ENCODE measurements at places on chromosomes 2 and 18. TPM values are rescaled to one million over a fixed set of nuclear protein-coding genes. Genes with fewer than 3 reads are reported as not detected.
A peak's percentile ranks its signal among the peaks of the same experiment; 100 is the strongest.

- H3K36me3 ChIP-seq, result peaks cover 21% of the 10 kb centered on the region
- H3K4me1 ChIP-seq, result peaks cover 15% of the 10 kb centered on the region
- H3K4me3 ChIP-seq, result no peak overlapping the region
Observed at GRCh38 chr2:202780514-202781021, 91.0 kb downstream of the ICA1L start.

- H3K36me3 ChIP-seq, result no peaks in the 10 kb centered on the region
- no peak overlapping the region for H3K27ac ChIP-seq
- peaks cover 11% of the 10 kb centered on the region for H3K27me3 ChIP-seq
- H3K4me3 ChIP-seq, result no peak overlapping the region
- no peak for DNase-seq
- H3K4me1 ChIP-seq, result no peaks in the 10 kb centered on the region
Observed at GRCh38 chr2:213220967-213221603, 63.2 kb upstream of the SPAG16 start.

- DNase-seq, result no peak
- H3K36me3 ChIP-seq, result peaks cover 22% of the 10 kb centered on the region
- no peak overlapping the region for H3K4me3 ChIP-seq
- no peaks in the 10 kb centered on the region for H3K27me3 ChIP-seq
- no peak overlapping the region for H3K27ac ChIP-seq
- H3K4me1 ChIP-seq, result peaks cover 10% of the 10 kb centered on the region
Observed at GRCh38 chr2:101858246-101858645, 133.5 kb upstream of the IL1R2 start.

DNA sequence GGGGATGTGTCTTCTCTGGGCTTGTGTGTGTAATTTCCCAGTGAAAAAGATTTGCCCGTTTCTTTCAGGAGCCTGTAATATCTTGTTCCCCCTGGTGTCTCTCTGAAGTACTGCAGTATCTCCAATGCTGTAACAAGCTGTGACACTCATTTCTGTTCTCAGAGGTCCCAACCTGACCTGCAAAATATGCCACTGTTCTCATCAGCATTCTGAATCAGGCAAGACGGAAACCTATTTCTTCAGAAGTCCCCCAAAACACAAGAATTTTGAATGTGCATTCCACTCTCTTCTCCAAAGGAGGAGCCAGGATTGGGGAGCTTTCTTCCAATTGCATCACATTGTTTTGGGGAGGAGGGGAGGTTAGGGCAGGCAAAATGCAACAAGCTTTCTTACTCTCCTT is 77.0 kb upstream of the CNGA3 start:
- H3K4me3 ChIP-seq, result no peak overlapping the region
- no peak overlapping the region for H3K27ac ChIP-seq
- no peaks in the 10 kb centered on the region for H3K36me3 ChIP-seq
- H3K27me3 ChIP-seq, result peaks cover 10% of the 10 kb centered on the region
- peak; percentile 23 for DNase-seq
- H3K4me1 ChIP-seq, result no peaks in the 10 kb centered on the region

DNA sequence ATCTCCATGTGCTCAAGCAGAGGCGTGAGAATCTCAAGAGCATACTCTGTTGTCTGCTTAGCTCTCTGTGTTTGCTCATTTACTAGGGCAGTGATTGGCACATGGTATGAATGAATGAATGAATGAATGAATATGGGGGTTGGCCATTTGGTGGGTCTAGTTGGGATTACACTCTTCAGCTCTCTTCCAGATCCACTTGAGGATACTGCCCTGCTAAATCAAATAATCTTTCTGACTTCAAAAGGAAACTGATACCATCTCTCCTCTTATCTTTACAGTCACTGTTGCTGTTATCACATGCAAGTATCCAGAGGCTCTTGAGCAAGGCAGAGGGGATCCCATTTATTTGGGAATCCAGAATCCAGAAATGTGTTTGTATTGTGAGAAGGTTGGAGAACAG is 1.9 kb downstream of the IL36G start:
- peaks cover 38% of the 10 kb centered on the region for H3K4me1 ChIP-seq
- no peak overlapping the region for H3K4me3 ChIP-seq
- no peak for DNase-seq
- H3K27ac ChIP-seq, result no peak overlapping the region

ESPNL gene
- 0.05 TPM for total RNA-seq

- peaks cover 18% of the 10 kb centered on the region for H3K4me1 ChIP-seq
- peak; percentile 14 for DNase-seq
- H3K36me3 ChIP-seq, result no peaks in the 10 kb centered on the region
Observed at GRCh38 chr2:8328217-8328616, 353.6 kb upstream of the ID2 start.

DNA sequence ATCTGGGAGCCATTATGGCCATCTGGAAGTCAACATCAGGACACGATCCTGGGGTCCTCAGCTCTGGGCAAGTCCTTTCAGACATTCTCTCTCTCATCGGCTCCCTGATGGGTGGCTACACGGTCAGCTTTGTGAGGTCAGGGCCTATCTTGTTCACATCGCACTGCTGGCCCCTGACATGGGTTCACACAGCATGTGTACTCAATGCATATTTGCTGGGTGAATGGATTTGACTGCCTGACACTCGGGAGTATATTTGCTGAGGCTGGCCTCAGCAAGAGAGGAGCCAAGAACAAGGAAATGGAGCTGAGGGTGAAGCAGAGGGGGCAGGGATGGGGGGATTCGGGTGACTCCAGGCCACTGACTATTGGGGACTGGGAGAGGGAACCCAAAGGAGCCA is 50.5 kb downstream of the SLC4A5 start:
- no peaks in the 10 kb centered on the region for H3K36me3 ChIP-seq
- H3K27me3 ChIP-seq, result no peaks in the 10 kb centered on the region
- DNase-seq, result no peak
- H3K4me1 ChIP-seq, result peaks cover 20% of the 10 kb centered on the region

DNA sequence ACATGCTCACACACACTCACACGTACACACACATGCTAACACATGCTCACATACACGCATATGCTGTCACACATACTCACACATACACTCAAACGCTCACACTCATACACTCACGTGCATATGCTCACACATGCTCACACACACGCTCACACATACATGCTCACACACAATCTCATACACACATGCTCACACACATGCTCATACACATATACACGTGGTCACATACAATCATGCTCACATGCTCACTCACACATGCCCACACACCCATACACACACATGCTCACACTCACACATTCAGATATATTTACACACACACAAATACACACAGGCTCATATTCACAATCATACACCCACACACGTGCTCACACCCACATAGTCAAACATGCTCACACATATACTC is 17.5 kb upstream of the SALL3 start:
- no peaks in the 10 kb centered on the region for H3K4me1 ChIP-seq
- H3K4me3 ChIP-seq, result no peak overlapping the region
- no peak overlapping the region for H3K27ac ChIP-seq
- no peaks in the 10 kb centered on the region for H3K36me3 ChIP-seq
- peaks cover 2% of the 10 kb centered on the region for H3K27me3 ChIP-seq

CDKL4 gene
- not detected for total RNA-seq

MOCOS gene
- not detected for total RNA-seq

GRCh38 chr2:170930131-170930990 is 1.3 kb downstream of the GORASP2 start:
- peaks cover 8% of the 10 kb centered on the region for H3K36me3 ChIP-seq
- H3K4me3 ChIP-seq, result peak overlapping the region; percentile 98
- peak; percentile 78 for DNase-seq
- H3K4me1 ChIP-seq, result peaks cover 45% of the 10 kb centered on the region
- peak overlapping the region; percentile 96 for H3K27ac ChIP-seq

DNA sequence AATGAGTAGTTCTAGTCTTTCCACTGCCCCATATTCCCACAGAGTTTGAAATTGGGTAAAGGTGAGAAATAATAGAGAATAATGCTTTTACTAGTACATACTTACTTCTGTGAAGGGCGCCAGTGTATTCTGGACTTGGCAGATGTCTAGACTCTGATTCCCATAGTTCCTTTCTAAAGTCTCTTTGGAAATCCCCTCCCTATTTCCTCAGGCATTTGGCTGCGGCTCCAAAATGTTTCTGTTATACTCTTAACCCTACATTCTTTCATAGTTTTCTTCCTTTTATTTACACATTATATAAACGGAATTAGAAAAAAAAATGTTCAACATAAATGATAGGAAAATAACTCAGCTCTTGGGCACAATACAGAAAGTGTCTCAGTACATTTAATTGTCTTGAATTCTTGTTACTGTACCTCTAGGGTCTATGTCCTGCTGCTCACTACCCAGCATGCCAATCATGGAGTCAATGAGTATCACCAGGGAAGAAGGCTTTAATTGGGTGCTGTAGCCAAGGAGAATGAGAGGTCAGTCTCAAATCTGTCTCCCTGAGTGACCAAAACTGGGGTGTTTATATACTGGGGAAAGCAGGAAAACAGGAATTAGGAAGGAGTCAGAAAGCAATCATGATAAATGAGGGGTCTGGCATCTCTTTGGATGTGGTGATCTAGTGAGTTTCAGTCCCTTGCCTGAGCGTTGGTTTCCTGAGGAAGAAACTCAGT is 147.8 kb upstream of the MMADHC start:
- no peaks in the 10 kb centered on the region for H3K4me1 ChIP-seq
- no peak overlapping the region for H3K27ac ChIP-seq
- no peak overlapping the region for H3K4me3 ChIP-seq
- no peaks in the 10 kb centered on the region for H3K36me3 ChIP-seq
- no peak for DNase-seq
- no peaks in the 10 kb centered on the region for H3K27me3 ChIP-seq

OSR1 gene
- total RNA-seq, result not detected

DNA sequence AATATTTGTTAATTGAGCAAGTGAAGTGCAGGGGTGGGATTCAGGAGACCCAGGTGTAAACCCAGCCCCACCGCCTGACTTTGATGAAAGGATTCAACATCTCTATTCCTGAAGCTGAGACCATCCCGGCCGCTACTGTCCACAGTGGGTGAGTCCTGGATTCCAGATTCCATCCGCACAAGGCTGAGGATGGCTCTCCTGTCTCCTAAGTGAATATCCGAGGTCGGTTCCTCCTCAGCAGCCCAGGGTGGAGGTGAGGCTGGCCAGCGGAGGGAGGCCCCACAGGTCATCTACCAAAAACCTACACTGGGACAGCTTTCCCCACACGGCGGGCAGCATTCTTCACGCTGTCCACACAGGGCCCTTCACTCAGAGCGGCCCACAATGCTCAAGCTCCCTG is 57.6 kb downstream of the ACKR3 start:
- no peak overlapping the region for H3K27ac ChIP-seq
- H3K4me3 ChIP-seq, result no peak overlapping the region
- no peak for DNase-seq

DNA sequence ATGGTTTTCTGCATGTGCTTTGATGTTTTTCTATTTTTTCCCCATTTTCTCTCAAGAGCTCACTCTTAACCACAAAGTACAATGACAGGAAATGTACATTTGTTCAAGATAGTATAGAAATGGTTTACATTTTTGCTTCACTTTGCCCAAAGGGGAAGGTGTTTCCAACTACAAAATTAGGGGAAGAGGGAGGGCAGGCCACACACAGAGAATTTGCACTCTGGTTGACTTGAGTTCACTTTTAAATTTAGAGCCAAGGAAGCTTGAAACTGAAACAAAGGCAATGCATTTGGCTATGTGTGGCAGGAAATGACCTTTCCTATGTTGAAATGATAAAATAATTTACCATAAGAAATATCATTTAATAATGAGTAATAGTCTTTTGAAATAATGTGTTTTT is 19.1 kb upstream of the VIT start:
- H3K36me3 ChIP-seq, result no peaks in the 10 kb centered on the region
- no peak overlapping the region for H3K27ac ChIP-seq
- no peak for DNase-seq

DNA sequence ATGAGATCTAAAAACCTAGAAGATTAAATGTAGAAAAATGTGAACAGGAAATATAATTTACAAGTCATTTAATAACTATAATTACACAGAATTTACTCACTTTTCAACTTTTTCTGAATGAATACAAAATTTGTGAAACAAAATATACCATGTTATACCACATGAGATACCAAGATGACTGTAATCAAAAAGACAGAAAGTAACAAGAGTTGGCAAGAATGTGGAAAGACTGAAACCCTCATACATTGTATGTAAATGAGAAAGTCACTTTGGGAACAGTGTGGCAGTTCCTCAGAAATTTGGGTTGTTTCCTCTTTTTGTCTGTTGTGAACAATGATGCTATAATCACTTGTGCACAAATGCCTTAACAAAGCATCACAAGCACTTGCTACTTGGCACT is 145.4 kb upstream of the ZNF804A start:
- no peak for DNase-seq
- H3K4me1 ChIP-seq, result no peaks in the 10 kb centered on the region
- no peaks in the 10 kb centered on the region for H3K36me3 ChIP-seq
- H3K4me3 ChIP-seq, result no peak overlapping the region

DNA sequence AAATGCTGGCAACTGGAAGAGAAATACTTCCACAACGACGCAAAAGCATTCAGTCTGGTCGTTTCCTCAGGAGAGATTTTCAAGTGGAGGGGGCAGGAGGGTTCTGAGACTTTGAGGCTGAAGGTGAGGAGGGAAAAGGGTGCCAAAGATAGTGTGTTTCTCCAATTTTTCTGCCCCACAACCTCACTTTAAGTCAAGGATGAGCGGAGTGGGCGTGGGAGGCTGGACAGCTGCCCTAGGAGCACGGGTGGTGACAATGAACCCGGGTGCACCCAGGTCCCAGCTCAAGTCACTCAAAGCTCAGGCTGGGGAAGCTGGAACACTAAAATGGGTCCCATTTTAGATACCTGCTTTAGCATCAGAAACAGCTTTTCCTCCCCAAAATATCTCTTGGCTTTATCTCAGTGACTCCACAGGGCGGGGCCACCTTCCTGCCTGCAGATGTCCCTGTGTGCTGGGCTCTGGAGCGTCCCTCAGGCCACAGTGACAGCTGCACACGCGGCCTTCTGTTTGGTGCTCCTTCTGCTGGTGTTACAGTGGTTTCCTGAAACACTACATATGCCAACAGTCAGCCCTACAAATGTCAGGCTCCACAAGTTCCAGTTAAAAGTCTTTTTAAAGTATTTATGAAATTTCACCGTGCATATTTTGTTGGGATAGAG is 1.4 kb upstream of the MBP start:
- H3K36me3 ChIP-seq, result peaks cover 15% of the 10 kb centered on the region
- peak overlapping the region; percentile 46 for H3K4me3 ChIP-seq
- H3K4me1 ChIP-seq, result peaks cover 39% of the 10 kb centered on the region
- H3K27me3 ChIP-seq, result no peaks in the 10 kb centered on the region
- peak overlapping the region; percentile 36 for H3K27ac ChIP-seq

DNA sequence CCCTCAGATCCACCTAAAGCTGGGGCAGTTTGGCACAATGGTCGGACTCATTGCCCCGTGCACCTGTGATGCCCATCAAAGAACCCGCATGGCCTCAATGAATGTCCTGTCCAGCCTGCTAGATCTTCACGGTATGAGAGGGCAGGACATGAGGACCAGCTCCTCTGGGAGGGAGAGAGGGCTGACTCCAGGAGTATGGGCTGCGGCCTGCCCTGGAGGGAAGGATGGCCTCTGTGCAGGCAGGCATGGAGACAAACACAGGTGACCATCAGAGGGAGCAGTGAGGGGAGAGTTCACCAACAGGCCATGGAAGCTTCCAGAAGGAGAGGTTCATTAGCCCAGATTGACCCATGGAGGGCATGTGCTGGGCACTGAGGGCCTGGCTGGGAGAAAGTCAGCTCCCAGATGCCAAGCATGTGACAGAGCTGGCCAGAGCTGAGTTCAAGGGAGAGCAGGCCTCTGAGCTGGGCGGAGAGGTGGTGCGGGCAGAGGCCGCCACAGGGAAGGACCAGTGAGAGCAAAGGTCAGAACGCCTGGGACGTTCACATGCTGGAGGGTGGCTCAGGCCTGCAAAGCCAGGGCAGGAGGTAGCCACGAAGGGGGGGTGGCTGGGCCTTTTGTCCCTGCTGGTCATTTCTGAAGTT is 36.2 kb downstream of the HJURP start:
- H3K4me1 ChIP-seq, result no peaks in the 10 kb centered on the region
- no peak for DNase-seq
- H3K27ac ChIP-seq, result no peak overlapping the region
- no peaks in the 10 kb centered on the region for H3K27me3 ChIP-seq

RFX8 gene
- 0.60 TPM for total RNA-seq

TSPYL6 gene
- total RNA-seq, result not detected
